ENCODE measurements at places on chromosomes 1 and 21.

GRCh38 chr21:36028127-36029069 is 31.9 kb downstream of the SETD4 start:
- peak; percentile 49 for DNase-seq

DNA sequence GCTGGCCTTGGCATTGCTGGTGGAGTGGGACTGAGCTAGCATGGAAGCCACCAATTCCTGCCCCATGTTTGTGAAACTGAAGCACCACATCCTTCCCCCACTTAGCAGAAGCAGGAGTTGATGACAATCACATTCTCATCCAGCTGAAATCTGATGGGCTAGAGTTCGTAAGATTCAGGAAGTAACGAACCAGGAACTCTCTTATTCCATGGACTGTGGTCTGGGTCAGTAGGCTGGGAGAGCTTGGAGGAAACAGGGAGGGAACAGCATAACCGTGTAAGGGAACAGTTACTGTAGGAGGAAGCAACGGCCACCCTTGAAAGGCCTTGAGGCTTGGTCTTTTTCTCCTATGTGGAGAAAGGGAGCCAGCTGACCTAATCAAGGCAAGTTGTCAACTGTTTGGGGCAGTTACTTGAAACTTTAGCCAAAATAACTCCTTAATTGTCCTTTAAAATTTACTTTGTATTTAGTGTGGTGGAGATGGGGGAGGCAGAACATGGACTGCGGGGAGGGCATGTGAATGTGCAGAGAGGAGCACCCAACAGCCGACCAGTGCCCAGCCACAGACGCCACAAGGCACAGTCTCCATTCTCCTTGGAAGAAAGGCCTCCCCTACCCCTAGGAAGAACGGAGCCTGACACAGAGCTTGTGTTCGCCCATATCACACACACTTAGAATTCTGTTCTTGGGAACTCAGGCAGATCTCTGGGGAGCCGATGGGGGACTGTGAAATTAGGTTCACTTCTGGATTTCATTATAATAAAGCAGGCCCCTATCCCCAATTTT is 2.0 kb upstream of the COQ8A start:
- no peak for DNase-seq

DNA sequence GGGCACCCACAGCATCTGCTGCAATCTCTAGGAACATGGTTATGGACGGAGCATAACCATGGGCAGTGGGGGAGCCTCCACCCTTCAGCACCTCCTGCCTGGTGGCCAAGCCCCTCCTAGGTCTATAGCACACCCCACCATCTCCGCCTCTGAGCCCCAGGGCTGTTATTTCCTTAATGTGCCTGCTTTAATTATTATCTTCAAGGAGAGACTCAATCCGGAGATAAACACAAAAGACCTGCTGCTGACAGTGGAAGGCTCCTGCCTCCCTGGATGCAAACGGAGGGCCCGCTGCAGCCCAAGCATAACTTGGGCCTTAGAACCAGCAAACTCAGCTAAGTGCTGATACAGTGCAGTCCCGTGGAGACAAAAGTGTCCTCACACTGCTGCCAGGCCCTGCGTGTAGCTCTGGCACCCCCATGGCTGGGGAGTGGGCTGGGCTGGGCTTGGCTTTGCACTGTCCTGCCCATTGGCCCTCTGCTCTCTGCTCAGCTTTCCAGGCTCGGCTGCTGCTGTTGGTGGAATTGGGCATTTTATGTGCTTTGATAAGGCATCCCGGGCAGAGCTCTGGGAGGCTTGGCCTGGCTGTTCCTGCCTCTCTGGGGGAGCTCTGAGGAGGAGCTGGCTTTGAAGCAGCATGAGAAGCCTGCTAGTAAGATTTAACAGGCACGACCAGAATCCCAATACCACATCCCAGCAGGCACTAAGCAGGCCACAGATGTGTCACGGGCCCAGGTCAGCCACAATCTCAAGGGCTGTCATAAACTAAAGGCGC is 620.2 kb downstream of the PTPRU start:
- DNase-seq, result no peak

DNA sequence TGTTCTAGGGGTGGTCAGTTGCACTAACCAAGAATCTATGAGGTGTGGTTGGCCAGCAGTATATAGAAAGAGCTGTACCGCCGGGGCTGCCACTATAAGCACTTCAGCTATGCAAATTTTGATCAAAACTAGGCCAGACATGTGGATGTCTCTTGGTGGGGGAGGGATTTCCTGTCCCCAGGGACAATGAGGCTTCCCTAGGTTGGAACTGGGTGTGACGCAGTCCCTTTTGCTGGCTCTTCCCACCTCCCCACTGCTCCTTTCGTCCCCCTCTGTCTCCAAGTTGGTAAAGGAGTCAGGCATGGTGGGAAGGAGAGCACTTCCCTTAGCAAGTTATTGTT is 13.6 kb downstream of the SDCCAG8 start:
- no peak for DNase-seq

- DNase-seq, result no peak
Measured at GRCh38 chr21:34518301-34518700, 6.3 kb upstream of the KCNE1 start.

DNA sequence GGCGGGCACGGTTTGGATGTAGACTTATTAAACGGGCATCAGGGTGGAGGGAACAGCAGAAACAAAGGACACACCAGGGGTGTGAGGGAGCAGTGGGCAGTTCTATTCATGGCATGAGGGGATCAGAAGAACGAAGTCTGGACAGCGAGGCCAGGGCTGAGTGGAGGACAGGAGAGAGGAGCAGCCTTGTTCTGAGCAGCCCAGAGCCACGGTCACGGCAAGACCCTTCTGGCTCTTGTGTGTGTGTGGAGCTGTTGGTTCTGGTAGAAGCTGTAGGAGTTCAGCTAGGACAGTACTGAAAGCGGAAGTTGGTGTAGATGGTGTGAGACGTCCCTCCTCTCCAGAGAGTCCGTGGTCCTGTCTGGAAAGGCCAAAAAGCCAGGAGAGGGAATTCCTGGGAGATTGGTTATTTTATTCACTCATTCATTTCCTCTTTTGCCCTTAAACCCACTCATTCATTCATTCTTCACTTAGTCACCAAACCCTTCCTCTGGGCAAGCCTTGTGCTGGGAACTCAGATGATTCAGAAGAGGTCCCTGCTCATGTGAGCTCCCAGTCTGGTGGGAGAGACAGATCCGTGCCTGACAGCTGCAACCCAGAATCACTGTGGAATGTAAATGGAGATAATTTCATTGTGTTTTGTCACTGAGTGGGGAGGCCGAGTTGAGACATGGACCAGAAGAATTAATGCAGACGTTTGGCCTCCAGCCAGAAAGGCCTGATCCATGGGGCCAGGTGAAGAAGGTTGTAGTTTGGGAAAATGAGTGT is 4.1 kb upstream of the ACOT11 start:
- DNase-seq, result no peak

GRCh38 chr1:173474097-173474779 is 2.9 kb upstream of the PRDX6 start:
- no peak for DNase-seq

GRCh38 chr1:84781946-84782771 is 91.9 kb upstream of the SSX2IP start:
- DNase-seq, result peak; percentile 60
